ENCODE measurements at places on chromosomes 5 and 9.
A peak's percentile ranks its signal among the peaks of the same experiment; 100 is the strongest.

DNA sequence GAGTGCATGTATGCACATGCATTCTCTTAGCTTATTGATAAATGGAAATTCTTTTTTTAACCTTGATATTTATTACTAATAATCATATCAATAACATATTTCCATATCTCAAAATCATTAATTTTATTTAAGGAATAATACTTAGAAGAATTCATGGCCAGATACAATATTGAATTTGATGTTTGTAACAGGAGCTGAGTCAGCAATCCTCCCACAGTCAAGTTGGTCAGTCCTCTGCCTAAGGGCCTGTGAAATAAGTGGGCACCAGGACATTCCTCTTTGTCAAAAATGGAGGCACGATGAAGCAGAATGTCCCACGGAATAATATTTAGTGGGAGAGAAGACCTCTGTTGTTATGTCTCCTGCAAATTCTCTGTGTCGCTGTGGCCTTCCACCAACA is 148.6 kb downstream of the LRRC70 start:
- DNase-seq, result no peak

- peak; percentile 66 for DNase-seq
These were observed 24.6 kb upstream of the MED10 start for GRCh38 chr5:6402939-6403338.

DNA sequence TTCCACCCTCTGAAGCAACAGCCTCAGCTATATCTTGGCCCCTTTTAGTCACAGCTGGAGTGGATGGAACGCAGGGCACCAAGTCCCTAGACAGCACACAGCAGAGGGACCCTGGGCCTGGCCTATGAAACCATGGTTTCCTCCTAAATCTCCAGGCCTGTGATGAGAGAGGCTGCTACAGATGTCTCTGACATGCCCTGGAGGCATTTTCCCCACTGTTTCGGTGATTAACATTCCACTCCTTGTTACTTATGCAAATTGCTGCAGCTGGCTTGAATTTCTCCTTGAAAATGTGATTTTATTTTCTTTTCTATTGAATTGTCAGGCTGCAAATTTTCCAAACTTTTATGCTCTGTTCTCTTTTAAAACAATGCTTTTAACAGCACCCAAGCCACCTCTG is 384.8 kb downstream of the PRR16 start:
- no peak for DNase-seq

DNA sequence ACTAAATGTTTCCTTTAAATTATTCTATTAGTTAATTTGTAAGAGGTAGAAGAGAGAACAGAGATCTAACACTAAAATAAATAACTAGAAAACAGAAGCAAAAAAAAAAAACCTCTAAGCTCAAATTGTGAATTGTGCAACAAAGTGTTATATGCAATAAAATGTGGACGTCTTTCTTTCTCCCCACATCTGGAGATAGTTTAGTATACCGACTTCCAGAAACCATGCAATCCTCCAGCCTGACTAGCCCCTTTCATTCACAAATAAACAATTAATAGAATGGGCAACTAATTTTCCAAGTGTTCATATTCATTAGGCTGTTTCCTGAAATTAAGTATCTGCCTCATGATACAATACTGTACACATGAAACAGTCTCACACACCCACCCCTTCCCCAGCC is 258.5 kb downstream of the BNC2 start:
- peak; percentile 65 for DNase-seq

- DNase-seq, result no peak
These were observed 8.6 kb downstream of the SLC36A2 start for GRCh38 chr5:151338734-151339133.

GRCh38 chr9:108724652-108725051 is 131.1 kb downstream of the ACTL7B start:
- DNase-seq, result peak; percentile 78

- peak; percentile 36 for DNase-seq
These were observed 139.5 kb upstream of the SLC27A6 start for GRCh38 chr5:128825826-128826225.

GRCh38 chr5:154575546-154576428 is 97.8 kb upstream of the HAND1 start:
- no peak for DNase-seq

DNA sequence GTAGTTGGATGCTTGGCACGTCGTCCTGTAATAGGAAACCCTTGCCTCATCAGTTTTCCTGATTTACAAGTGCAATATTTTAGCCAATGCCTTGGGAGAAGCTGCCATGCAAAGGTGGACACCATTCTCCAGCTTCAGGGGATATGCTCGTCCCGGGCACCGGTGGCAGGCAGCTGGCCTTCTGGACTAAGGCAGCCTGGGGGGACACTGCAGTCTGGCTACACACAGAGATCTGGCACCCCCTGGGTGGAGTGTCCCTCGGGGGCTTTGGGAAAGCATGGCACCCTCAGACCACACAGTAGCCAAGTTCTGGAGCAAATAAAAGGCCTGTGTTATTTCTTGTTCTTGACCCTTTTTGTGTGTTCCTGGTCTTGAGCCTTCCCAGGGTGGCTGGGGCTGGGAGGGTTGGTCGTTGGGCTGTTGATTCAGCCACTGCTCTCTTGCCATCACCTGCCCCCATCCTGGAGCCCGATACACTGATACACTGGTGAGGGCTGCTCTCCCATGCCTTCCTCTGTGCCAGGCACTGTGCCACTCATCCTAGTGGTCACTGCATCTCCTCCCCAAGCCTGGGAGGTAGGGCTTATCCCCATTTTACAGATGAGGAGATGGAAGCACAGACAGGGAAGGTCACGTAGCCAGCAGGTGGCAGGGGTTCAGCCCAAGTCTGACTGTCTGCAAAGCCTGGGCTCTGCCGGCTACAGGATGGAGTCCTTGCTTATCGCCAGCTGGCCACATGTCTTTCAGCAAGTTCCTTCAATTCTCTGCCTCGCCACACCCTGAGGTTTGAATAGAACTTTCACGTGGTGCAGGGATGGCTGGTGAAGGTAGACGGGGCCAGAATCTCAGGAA is 134.1 kb downstream of the RGS3 start:
- DNase-seq, result no peak

All from fibroblast of skin of left biceps (primary cell).